Tibial nerve (tissue), 4 donors: ENCODE measurements at places on chromosomes 7 and 10. TPM values are rescaled to one million over a fixed set of nuclear protein-coding genes. Genes with fewer than 3 reads are reported as not detected.

GRCh38 chr10:23081221-23081750 is 14.1 kb upstream of the MSRB2 start:
- no peak for DNase-seq

- DNase-seq = no peak
These were observed 47.5 kb downstream of the FAM53B start for GRCh38 chr10:124696446-124697392.

DNA sequence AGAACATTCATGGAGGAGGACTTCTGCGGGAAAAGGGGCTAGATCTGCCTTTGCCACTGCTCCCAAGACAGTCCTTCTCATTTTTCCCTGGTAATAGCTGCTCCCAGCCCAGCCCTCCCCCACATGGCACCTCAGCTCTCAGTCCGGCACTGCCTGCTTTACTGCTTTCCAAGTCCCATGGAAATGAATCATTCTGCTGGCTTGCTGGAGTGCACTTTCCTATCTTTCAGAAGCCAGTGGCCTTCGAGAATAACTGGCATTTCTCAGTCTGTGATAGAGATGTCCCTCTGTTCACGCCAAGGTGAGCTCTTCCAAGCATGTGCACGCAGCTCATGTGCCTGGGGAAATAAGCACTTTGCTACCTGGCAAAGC is 61.4 kb downstream of the SYPL1 start:
- DNase-seq = no peak

- DNase-seq = no peak
These were observed 183.6 kb upstream of the NFE2L3 start for GRCh38 chr7:25968205-25968993.

DNA sequence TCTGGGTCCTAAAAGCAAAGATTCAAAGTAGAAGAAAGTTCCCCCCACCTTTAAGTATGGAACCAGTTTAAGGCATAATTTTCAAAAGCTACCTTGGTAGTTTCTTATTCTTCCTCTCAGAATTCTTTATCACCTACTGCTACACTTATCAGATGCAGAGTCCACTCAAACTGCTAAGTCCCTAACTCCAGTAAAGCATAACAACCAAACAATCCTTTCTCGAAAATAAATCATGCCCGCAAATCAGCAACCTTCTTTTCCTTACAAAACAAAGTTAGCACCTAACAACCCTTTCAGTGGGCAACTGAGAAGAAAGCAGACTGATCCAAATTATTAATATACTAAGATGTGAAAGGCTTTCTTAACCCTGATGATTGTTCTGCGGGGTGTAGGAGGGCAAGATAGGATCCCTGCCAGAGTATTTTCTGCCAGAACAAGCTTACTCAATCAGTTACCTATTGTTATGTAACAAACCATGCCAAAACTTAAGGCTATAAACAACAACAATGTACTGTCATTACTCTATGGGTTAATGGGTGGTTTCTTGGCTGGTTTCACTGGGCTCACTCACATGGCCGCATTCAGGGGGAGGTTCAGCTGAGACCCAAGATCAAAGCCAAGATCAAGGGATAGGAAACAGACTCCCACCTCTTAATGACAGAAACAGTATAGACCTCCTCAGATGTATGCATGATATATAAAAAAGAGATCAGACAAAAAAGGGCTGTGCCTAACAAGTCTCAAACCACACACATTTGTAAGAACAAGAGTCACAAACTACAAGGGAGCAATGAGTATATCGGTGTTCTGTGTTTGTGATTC is 42.0 kb downstream of the CCDC6 start:
- no peak for DNase-seq

DNA sequence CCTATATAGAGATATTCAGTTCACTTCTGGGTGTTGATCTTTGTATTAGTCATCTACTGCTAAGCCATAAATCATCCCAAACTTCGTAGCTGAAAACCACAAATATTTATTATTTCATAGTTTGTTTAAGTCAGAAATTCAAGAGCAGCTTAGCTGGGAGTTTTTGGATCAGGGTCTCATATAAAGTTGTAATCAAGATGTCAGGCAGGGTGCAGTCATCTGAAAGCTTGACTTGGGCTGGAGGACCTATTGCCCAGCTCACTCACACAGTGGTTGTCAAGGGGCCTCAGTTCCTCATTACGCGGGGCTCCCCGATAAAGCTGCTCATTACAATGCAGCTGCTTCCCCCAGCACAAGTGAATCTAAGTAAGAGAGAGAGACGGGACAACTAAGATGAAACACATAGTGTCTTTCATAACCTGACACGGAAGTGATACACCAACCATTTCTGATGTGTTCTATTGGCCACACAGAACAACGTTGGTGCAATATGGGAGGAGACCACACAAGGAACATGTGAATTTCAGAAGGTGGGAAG is 15.7 kb downstream of the PPP1R3C start:
- no peak for DNase-seq

- DNase-seq = no peak
These were observed 314.1 kb upstream of the C7orf33 start for GRCh38 chr7:148276314-148277041.

DNA sequence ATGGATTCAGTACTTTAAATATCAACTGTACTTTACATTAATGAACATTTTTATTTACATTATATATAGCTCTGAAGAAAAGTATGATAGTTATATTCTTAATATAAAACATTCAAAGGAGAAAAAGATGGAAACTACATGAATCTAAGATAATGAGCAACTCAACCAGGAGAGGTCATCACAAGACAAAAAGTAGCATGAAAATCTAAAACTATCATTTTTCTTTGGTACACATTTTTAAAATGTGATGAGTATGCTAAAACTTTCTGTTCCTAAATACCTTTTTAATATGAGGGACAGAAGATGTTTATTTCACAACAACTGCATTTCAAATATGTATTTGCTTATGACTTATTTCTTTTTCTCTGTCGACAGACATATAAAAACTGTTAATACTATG is 2.4 kb downstream of the CNTNAP2 start:
- no peak for DNase-seq

DNA sequence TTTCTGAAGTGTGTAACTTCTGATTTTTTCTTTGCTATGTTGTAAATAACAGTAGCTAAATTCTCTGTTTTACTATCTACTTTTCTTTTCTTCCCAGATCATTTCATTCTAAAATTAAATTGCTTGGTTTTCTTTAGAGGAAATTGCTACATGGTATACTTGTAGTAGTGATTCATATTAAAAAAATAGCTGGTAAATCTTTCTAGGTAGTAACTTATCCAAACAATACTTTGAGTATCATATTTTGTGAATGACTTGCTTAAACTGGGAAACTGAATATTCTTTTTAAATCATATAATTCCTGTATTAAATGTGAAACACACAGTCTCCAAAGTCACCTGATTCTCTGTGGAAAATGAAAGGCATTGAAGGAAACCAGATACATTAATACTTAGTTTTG is 85.5 kb downstream of the ZNRF2 start:
- DNase-seq = no peak

DNA sequence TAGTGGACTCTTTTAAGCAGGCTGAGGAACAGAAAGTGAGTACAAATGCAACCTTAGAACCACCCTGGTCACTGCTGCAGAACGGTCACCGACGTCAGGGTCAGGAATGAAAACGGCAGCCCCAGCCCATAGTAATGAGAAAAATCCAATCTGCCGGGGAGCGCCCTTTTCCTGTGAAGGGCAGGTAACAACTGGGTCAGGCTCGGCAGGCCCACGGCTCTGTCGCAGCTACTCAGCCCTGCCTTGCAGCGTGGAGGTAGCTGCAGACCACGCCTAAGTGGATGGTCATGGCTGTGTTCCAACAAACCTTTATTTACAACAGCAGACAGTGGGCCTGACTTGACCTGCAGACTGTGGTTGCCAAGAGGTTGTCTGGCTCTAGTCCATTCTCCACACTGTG is 563.2 kb downstream of the DNAJB6 start:
- no peak for DNase-seq

DNA sequence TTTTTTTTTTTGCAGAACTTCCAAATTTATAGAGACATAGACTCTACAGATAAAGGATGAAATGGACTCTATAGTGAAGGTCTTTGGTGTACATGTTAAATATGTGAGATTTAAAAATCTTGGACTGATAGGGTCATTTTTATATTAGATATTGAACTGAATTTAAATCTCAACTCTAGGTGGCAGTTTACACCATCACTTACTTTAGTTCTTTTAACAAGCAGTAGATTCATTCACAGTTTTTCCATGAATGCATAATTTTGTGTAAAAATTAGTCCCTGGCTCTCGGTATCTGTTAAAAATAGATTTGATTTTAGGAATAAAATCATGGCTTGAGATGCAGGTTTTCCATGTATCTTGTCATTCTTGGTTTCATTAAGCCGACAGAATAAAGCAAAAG is 31.1 kb upstream of the SNX13 start:
- DNase-seq = no peak

DNA sequence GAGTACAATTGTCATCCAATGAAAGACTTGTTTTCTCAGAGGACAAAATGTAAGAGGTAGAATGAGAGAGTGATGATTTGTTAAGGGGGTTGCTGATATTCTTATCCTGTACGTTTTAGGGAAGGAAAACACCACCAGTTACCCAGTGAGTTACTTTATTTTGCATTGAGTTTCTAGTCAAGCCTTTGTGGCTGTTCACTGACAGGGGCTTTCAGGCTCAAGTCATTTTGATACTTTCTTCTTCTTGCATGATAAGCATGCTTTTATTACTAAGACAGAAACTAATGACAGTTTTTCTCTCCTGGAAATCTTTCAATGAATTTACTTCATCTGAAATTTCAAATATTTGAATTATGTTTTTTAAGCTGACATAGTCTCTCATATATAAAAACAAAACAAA is 710.2 kb upstream of the POM121L12 start:
- DNase-seq = no peak

The DRGX gene
- total RNA-seq = not detected

The CAMK2B gene
- total RNA-seq = 9.9 TPM

The TDRD1 gene
- under 0.01 TPM for total RNA-seq

The LRMDA gene
- 14.5 TPM for total RNA-seq

The IL2RA gene
- total RNA-seq = 2.2 TPM

The CCDC3 gene
- total RNA-seq = 141 TPM

The PPP1R9A gene
- total RNA-seq = 15.7 TPM
